ENCODE measurements at places on chromosomes 3 and 15.

DNA sequence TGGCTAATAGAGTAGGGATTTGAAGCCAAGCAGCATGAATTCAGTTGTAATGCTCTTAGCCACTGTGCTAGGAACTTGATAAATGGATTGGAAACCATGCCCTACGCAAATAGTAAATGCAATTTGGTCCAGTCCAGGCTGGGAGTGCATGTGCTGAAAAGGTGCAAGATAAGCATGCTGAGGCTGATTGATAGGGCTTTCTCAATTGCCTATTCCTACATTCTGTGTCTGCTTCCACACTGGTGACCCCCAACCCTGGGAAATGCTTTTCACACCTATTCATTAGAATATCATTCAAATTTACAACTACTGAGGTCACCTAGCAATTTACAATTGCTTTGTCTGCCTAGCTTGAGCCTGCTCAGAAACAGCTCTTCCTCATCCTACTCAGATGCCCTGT lies 84.7 kb upstream of the SLC25A36 start:
- DNase-seq, result no peak

DNA sequence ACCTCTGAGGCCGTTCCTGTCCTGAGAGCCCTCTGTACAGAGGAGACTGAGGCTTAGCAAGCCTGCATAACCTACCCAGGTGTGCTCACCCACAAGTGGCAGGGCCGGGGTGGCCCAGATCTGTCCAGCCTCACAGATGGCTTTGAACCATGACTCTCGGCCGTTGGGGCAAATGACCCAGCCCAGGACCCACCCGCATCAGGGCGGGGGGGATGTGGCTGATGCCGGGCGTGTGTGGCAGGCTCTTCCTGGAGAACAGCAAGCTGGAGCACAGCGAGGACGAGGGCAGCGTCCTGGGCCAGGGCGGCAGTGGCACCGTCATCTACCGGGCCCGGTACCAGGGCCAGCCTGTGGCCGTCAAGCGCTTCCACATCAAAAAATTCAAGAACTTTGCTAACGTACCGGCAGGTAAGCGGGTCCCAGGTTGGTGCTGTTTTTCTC lies 133.5 kb downstream of the LRRK1 start:
- DNase-seq, result no peak

DNA sequence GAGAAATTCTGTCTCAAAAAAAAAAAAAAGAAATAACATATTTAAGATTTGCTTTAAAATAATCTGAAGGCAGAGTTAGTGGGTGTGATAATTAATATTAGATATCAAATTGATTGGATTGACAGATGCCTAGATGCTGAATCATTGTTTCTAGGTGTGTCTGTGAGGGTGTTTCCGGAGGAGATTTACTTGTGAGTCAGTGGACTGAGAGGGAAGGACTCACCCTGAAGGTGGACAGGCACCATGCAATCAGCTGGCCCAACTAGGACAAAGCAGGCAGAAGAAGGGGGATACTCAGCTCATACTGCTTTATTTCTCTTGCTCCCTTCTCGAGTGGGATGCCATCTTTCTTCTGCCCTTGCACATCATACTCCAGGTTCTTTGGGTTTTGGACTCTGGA lies 16.7 kb upstream of the RPL24 start:
- DNase-seq, result no peak

DNA sequence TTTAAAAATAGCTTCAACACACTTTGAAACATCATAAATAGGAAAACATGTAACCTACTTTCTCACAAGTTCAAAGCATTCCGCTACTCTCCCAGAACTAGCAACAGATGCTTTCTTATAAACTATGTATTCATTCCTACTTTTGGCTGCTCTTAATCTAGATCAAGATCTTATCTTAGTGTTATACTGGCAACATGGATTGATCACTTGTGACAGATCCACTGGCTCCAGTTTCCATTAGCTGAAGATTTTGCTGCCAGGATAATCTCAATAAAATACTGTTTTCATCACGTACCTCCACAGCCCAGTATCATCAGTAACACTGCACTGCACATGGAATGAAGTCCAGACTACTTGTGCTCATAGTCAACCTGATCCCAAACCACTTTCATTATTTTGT lies 491.7 kb upstream of the AGTR1 start:
- DNase-seq, result no peak

GRCh38 chr15:58228718-58229117 lies 90.5 kb downstream of the AQP9 start:
- no peak for DNase-seq

- DNase-seq, result no peak
Observed at GRCh38 chr15:80785811-80786354, 6.7 kb downstream of the CEMIP start.

DNA sequence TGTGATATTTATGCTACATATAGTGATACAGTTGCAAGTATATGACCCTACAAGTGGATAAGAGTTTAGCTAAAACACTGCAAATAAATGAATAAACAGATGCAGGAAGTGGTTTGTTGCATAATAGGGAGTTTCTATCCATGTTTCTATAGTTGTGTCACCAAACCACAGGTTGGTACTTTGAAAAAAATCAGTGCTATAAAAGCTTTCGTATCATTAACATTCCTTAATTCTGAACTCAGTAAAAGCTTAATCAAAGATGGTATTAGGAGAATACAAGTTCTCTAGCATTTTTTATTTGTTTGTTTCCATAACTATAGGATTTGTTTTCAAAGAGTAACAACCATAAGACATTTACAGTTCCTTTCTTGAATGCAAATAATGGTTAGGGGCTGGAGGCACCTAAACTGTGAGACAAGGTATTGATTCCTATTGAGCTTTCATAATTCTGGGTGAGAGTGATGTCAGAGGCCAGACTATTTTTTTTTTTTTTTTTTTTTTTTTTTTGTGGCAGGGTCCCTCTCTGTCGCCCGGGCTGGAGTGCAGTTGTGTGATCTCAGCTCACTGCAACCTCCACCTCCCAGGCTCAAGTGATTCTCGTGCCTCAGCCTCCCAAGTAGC lies 29.6 kb downstream of the CPOX start:
- no peak for DNase-seq

DNA sequence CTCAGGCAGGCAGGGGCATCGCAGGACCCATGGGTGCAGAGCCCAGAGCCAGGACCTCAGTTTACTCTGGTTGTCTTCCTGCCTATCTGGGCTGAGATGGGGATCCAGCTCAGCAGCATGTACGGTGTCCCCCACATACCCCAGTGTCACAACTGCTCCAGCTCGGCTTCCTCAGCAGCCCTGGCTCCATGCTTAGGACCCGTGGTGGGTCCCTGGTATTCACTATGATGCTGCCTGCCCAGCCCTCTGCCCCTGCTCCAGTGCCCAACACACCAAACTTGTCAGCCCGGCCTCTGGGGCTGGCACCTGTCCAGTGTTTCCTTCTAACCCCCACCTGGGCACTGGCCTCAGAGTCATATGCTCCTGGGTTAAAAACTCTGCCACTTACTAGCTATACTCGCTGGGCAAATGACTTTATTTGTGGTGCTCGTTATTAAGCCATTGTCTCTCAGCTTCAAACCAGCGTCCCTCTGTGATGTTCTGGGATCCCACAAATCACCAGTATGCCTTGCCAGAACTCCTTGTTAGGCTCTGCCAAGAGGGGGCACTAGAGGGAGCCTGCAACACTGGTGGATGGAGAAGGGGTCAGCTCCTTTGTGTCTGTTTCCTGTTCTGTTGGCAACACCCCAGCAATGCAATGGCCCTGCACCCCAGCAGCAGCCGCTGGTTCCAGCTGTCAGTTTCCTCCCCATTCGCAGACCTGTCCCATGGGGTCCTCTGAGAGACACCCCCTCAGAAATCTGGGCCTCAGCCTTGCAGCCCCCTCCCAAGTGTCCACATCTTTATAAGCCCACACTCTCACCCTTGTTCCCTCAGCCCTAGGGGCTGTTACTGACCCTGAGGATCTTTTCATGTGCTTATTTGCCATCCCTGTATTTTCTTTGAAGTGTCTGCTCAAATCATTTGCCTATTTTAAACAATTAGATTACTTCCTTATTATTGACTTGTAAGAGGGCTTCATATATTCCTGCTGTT lies 24.1 kb upstream of the MRPS22 start:
- no peak for DNase-seq

- DNase-seq, result no peak
Observed at GRCh38 chr3:144497452-144497851, 525.8 kb downstream of the DIPK2A start.

GRCh38 chr15:48006031-48006511 lies 114.7 kb upstream of the SLC24A5 start:
- no peak for DNase-seq

GRCh38 chr3:31275583-31275982 lies 257.1 kb upstream of the STT3B start:
- no peak for DNase-seq

GRCh38 chr3:136366289-136366688 lies 116.1 kb downstream of the PCCB start:
- DNase-seq, result no peak

DNA sequence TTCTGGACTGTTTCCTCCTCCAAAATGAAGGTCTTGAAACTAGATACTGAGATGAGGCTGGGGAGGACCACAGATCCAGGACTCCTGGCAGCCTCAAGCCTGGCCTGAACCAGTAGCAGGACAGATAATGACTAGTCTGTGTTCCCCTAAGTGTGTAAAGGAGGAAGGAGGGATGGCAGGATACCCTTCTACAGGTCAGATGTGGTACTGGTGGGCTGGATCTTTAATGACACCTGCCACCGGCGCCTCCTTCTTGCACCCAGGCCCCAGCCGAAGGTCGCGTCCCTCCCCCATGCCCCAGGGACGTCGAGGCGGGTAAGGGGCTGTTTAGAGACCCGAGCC lies 556 bp downstream of the USP19 start:
- DNase-seq, result peak; percentile 38

DNA sequence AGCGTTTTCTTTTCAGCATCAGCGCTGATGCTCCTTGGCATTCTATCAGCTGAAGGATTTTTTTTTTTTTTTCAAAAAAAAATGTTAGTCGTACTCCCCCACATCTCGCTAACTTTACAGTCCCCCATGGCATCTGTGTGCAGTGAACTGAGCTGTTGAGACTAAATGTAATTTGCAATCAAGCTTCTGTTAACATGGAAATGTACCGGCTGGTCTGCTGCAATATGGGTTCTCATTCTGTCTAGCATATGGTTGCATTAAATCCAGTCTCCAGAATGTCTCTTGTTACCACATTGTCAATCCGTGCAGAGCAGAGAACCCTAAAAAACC lies 32.2 kb upstream of the TPRG1 start:
- no peak for DNase-seq

DNA sequence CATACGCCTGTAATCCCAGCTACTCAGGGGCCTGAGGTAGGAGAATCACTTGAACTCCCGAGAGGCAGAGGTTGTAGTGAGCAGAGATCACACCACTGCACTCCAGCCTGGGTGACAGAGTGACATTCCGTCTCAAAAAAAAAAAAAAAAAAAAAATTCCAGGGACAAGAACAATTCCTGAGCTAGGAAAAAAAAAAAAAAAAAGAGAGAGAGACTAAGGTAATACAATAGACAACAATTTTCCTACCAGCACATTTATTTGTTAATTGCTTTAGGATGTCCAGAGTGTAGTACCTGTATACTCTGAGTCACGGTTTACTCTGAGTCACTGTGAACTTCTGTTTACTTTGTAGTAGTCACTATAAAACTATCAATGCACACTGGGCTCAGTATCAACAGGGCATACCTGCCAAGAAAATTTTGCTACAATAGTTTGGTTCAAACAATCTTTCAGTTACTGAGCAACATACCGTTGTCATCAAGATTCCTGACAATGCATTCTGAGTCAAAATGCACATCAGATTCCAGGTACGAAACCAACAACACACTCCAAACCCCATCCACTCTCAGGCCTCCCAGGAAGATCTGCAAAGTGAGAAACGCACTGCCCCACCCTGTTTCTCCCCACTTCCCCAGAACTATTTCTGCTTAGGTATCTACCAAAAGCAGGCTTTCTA lies 28.3 kb downstream of the IGF2BP2 start:
- DNase-seq, result no peak

GRCh38 chr15:89778861-89779260 lies 2.7 kb downstream of the MESP2 start:
- DNase-seq, result no peak

GRCh38 chr15:70035051-70035718 lies 62.5 kb downstream of the TLE3 start:
- DNase-seq, result no peak

DNA sequence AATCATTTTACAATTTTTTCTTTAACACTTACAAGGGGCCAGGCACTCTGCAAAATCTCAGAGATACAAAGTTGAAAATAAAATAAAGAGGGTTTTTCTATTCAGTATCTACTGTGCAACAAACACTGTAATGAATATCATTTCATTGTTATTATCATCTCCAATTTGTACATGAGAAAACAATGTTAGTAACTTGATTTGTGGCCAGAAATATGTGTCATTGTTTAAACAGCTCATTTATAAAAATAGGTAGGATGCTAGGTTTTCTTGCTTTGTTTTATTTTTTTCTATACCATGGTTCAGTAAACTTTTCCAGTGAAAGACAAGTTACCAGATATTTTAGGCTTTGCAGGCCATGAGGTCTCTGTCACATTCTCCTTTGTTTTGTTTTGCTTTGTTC lies 318.1 kb upstream of the UBE2E2 start:
- DNase-seq, result no peak

- DNase-seq, result no peak
Observed at GRCh38 chr3:65675011-65675410, 363.7 kb downstream of the MAGI1 start.

DNA sequence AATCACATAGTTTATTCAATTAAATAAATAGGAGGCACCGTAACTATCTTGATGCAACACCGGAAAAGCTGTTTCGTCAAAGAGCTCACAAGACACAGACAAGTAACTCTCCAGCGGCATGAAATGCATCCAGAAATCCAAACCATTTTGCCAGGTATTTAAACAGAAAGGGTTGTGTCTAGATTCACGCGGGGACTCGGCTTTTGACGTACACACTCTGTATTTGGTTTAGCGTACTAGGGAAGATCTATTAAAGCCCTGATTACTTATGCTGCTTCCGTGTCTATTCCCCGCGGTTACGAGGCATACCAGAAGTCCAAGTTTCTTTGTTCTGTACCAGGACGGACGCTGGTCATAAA lies 718 bp downstream of the BNIP2 start:
- no peak for DNase-seq

DNA sequence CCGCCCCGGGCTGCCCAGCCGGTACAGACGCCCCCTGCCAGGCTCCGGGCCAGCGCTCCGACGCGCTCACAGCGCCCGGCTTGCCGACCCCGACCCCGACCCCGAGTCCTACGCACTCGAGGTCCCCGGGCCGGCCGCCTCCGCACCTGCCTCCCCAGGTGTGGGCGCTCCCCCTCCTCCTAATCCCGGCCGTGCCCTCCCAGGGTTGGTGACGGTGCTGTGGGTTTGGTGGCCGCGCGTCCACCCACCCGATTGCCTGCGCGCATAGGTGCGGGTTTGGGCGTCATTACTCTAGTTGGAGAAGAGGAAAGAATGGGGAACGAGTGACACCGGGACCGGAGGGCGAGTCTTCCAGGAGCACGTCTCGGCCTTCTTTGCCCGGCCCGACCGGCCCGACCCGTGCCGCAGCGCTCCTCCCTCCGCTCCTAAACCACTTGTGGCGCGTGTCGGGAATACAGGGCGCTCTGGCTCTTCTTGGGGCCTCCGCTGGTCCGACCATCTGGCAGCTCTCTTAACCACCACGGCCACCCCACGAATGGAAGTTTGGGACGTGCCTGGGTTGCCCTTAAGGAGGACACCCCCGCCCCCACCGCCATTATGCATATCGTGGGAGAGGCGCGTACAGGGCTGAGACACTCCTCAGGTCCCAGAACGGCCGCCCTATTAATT lies 810 bp upstream of the THRB start:
- peak; percentile 48 for DNase-seq

GRCh38 chr15:79373728-79374127 lies 58.4 kb upstream of the MINAR1 start:
- no peak for DNase-seq

GRCh38 chr15:40320931-40321371 lies 2.5 kb upstream of the INAFM2 start:
- DNase-seq, result peak; percentile 78
